DND-41 (cell line): ENCODE measurements at places on chromosomes 16 and 17.
A peak's percentile ranks its signal among the peaks of the same experiment; 100 is the strongest.

- DNase-seq = no peak
Measured at GRCh38 chr17:54813896-54814295, 86.8 kb upstream of the TOM1L1 start.

- no peak for DNase-seq
Measured at GRCh38 chr16:11735787-11736186, 6.9 kb downstream of the TXNDC11 start.

- peak; percentile 75 for DNase-seq
Measured at GRCh38 chr17:68205808-68206720, 41.8 kb upstream of the AMZ2 start.

GRCh38 chr17:65535777-65536572 lies 25.5 kb downstream of the AXIN2 start:
- DNase-seq = no peak

GRCh38 chr16:56852401-56852730 lies 12.6 kb upstream of the SLC12A3 start:
- no peak for DNase-seq

- no peak for DNase-seq
Measured at GRCh38 chr17:18370761-18371160, 6.8 kb upstream of the EVPLL start.

DNA sequence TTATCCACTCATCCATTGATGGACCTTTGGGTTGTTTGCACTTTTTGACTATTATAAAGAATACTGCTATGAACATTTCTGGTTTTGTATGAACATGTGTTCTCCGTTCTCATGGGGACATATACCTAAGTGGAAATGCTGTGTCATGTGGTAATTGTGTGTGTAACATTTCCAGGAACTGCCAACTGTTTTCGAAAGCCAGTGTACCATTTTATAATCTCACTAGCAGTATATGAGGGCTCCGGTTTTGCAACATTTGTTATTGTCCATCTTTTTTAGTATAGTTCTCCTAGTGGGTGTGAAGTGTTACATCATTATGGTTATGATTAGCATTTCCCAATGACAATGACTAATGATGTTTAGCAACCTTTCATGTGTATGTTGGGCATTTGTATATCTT lies 5.1 kb upstream of the TRIM25 start:
- DNase-seq = no peak

DNA sequence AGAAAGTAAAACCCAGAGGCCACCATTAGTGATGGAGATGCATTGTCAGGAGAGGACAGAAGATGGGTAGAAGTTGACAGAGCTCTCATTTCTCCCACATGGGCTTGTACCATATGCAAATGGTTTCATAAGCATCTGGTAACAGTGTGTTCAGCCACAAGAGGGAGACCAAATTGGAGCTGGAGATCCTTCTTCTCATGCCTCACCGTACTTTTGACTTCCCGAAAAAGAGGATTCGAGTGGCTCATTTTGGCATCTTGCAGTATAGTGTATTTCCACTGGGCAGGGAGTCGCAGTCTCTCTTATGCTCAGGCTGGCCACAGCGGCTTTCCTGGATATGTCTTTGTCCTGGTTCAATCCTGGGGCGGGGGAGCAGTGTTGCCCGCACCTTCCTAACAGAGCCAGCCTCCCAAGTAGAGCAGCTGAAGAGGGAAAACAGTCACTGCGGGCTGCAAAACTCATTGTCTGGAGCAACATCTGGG lies 23.8 kb downstream of the TBC1D3B start:
- no peak for DNase-seq

DNA sequence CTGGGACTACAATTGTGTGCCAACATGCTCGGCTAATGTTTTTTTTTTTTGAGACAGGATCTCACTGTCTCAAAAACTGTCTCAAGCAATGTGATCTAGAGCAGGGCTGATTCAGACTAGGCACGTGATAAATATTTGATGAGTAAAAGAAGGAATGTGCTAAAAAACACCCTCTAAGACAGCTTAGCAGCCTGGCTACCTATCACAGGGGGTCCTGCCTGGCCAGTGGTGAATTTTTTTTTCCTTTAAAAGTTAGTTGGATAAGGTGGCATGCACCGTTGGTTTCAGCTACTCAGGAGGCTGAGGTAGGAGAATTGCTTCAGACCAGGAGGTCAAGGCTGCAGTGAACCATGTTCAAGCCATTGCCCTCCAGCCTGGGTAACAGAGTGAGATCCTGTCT lies 14.8 kb upstream of the GPATCH8 start:
- no peak for DNase-seq

- DNase-seq = no peak
Measured at GRCh38 chr17:56130026-56130425, 23.2 kb upstream of the ANKFN1 start.

GRCh38 chr16:47213761-47214440 lies 70.2 kb upstream of the NETO2 start:
- DNase-seq = no peak

GRCh38 chr16:19639986-19640421 lies 78.0 kb downstream of the KNOP1 start:
- peak; percentile 27 for DNase-seq

- no peak for DNase-seq
Measured at GRCh38 chr16:48450367-48450766, 65.2 kb upstream of the SIAH1 start.

- DNase-seq = no peak
Measured at GRCh38 chr16:1193143-1193824, 31.8 kb downstream of the TPSG1 start.

- no peak for DNase-seq
Measured at GRCh38 chr16:66958857-66959703, 2.0 kb upstream of the CES3 start.

DNA sequence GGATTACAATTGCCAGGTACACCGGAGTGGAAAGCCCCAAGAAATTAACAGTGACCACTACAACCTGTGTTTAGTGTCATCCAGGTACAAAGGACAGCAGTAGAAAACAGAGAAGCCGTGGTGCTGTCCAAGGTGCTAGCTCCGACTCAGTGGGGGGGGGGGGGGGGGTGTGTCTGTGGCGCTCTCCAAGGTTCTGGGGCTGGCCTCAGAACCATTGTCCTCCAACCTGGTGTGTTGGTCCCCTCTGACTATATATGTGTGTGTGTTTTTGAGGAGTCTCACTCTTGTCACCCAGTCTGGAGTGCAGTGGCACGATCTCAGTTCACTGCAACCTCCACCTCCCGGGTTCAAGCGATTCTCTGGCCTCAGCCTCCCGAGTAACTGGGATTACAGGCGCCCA lies 5.8 kb upstream of the ZNF23 start:
- peak; percentile 68 for DNase-seq

DNA sequence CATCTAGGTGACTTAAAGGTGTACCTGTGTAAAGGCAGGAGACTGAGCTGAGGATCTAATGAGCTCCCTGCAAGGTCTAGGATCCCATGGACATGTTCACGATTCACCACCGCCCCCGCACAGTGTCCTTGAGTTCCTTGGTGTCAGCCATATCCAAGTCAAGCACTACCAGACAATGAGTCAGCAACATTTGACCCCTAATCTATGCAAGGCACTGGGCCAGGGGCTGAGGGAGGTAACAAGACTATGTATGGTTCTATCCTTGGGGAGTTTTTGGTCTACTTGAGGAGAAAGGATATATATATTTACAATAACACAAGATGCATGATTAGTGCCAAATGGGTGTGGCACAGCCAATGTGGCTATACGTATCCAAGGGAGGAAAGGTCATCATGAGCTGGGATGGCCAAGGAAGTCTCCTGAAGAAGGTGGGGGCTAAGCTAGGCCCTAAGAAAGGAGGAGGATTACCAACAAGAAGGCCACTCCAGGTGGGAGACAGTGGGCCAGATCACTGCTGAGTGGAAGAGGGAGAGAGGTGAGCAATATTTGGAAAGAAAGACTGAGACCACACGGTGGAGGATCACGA lies 35.0 kb downstream of the ITGB3 start:
- DNase-seq = no peak

DNA sequence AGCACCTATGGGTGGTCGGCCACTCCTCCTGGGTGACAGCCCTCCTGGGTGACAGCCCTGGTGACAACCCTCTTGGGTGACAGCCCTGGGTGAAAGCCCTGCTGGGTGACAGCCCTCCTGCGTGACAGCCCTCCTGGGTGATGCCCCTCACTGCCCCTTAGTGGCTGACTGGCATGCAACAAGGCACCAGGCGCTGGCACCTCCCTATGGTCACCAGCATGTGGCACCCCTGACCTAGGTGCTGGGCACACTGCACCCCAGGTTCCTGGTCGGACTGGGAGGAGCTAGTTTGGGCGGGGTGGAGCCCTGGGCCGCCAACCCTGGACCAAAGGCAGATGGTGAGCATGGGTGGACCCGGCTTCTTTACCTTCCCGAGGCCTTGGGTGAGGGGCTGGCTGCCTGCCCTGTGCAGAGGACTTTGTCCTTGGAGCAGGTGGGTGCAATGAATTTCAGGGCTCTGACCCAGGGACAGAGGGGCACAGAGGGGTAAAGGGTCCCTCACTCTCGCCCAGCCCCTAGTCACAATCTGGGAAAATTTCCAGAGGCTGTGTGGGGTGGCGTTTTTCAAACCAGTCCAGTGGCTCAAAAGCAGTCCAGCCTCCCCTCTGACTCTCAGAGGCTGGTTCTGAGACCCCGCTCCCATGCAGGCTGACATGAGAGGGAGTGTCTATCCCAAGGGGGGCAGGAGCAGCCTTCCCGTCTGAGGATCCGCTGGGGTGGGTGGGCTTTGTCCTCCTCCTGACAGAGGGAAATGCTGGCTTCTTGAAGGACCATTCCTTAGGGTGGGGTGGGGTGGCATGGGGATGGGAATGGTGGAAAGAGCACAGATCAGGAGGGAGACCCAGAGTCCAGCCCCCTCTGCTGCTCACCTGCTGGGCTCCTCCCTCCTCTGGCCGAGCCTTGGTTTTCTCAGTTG lies 25.9 kb upstream of the TNFRSF13B start:
- DNase-seq = peak; percentile 36

DNA sequence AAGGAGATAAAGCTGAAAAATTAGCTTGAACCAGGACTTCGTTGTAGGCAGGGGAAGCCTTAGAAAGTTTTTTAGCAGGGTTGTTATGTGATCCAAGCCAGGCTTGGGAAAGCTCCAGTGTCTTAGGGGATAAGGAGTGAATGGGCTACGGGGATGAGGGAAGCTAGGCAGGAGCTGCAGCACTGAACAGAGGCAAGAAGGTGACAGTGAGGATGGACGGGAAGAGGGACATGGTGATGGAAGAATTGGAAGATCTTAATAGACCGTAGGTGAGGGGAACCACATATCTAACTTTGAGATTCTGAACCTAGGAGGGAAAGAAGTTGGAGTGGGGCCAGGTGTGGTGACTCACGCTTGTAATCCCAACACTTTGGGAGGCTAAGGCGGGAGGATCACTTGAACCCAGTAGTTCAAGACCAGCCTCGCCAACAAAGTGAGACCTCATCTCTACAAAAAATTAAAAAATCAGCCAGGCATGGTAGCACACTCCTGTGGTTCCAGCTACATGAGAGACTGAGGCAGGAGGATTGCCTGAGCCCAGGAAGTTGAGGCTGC lies 3.2 kb downstream of the RHBDL3 start:
- DNase-seq = no peak

- no peak for DNase-seq
Measured at GRCh38 chr16:54886078-54886477, 44.6 kb upstream of the IRX5 start.

- DNase-seq = no peak
Measured at GRCh38 chr17:48247038-48247437, 139.5 kb downstream of the SNX11 start.

DNA sequence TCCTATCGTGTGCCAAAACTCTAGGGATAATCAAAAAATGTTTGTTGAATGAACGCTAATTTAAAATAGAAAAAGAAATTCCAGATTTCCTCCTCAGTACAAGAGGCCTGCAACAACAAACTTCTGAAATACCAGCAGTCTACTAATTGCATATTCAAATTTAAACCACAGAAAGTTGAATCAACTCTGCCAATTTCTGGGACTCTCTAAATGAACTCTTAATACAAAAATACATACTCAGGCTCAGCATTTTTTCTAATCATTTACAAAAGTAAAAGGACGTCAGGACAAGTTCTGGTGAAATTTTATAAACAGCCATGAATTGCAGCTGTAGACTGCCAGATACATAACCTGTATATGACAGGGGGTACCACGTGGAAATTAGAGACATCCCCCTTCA lies 49.0 kb downstream of the KANSL1 start:
- DNase-seq = no peak

- no peak for DNase-seq
Measured at GRCh38 chr17:79664930-79665737, 54.3 kb upstream of the RBFOX3 start.

DNA sequence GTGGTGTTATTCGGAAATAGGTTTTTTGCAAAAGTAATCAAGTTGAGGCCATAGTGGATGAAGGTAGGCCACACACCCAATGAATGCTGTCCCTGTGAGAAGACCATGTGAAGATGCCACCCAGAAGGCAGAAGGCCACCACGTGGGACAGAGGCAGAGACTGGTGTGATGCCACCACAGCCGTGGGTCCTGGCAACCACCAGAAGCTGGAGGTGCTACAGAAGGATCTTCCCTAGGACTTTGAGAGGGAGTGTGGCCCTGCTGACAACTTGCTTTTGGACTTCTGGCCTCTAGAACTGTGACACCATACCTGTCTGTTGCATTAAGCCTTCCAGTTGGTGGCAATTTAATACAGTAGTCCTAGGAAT lies 49.3 kb downstream of the RMI2 start:
- no peak for DNase-seq

- no peak for DNase-seq
Measured at GRCh38 chr17:2691069-2691871, 20.3 kb downstream of the CLUH start.

DNA sequence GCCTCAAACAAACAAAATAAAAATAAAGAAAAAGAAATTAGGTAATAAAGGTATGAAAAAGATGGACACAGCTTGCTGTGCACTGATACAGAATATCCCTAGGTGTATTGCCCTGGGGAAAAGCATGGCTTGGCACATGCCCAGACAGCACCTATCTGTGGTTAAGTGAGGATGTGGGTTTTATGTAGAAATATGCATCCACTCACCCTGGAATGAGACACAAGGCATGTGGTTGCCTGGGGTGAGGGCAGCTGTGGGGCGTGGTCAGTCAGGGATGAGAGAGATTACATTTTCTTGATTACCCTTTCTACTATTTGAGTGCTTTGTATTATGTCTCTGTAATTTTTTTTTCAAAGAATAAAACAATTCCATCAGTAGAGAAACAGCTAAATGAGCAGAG lies 6.9 kb downstream of the PLLP start:
- peak; percentile 90 for DNase-seq

DNA sequence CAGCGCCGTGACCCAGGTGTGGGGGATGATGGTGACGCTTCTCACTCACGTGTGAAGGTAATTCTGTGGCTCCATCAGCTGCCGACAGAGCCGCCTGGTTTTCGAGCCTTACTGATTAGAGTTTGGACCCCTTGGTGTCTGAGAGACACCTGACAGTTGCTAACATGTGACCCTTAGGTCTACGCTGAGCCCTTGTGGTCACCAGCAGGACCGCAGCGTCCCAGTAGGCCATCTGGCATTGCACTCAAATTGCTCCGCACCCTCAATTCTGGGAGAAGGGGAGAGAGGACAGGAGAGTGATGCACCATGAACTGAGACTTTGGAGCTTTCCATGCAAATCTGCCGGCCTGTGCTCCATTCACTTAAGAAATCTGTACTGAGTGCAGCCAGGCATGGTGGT lies 2.5 kb downstream of the FLYWCH1 start:
- no peak for DNase-seq

- DNase-seq = no peak
Measured at GRCh38 chr16:31397096-31397660, 4.0 kb downstream of the ITGAD start.

GRCh38 chr17:61097781-61098180 lies 301.9 kb upstream of the TBX2 start:
- DNase-seq = no peak

- DNase-seq = no peak
Measured at GRCh38 chr17:27456681-27457359, 572 bp downstream of the KSR1 start.

- DNase-seq = no peak
Measured at GRCh38 chr16:57062329-57062728, 30.1 kb upstream of the CPNE2 start.
